Activated CD4-positive, alpha-beta T cell treated with anti-CD3 and anti-CD28 coated beads for 4 hours (primary cell): ENCODE measurements at places on chromosomes 11 and 22.
A peak's percentile ranks its signal among the peaks of the same experiment; 100 is the strongest.

DNA sequence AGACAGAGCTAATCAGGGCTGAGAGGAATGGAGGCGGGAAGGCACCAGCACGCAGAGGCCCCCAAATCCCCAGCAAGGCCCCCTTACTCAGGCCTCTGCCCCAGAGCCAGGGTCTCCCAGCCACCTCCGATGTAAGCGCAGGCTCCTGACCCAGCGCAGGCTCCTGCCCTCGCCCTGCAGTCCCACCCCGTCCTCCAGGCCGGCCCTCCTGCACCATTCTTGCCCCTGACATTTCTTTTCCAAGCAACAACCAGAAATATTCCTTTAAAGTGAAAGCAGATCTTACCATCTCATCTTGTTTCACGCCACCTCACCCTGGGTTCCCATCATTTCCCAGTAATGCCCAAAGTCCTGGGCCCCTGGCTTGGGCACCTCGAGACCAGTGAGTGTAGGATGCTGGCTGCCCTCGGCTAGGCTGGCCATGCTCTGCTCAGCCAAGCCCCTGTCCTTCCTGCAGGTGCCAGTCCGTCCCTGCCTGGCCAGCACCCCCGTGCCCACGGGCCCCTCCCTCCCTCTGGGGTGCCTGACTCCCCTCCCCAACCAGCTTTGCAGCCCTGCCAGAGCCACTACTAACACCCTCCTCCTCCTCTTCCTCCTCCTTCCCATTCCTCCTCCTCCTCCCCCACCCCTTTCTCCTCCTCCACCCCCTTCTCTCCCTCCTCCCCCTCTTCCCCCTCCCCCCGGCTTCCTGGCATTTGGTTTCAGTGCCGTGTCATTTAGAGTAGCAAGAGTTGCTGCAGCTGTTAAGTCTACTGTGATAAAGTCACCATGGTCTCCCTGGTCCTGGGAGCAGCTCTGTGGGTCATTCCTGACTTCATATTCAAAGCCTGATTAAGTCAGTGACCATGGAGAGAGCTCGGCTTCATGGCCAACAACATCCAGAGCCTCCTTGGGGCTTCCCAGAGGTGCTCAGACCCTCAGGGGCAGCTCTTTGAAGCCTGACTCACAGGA is 78.7 kb downstream of the PIWIL3 start:
- DNase-seq = no peak

- peak; percentile 41 for DNase-seq
Observed at GRCh38 chr11:103035791-103036434, 56.0 kb downstream of the DCUN1D5 start.

- no peak for DNase-seq
Observed at GRCh38 chr11:123152951-123153350, 42.1 kb downstream of the CLMP start.

DNA sequence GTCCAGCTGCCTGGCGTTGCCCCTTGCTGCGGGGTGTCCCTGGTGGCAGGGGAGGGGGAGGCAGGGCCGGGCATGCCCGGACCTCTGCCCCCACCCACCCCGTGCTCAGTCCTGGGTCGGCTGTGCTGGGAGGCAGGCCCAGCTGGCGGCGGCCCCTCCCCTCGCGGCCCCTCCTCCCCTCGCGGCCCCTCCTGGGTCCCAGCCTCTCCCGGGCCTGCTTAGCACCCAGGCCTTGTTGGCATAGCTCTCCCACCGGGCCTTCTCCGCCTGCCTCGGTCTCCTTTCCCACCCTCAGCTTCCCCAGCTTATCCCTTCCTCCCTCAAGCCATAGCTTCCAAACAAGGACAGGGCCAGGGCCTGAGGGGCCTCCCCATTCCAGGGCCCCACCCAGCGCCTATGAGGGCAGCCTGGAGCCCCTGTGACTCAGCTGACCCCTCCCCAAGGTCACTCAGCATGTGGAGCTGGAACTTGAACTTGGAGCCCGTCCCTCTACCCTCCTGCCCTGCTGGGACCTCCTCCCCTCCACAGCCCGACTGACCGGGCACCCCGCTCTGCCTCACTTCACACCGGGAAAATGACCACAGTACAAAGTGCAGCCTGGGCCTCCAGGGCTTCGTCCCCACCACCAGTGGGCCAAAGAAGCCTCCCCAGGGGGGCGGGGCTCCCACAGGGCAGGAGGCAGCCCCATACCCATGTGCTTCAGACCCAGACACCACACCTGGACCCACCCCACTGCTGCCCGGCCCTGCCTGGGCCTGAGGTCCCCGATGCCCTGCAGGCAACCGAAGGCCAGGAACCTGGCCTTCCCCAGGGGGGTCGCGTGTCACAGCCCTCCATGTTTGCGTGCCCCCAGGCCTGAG is 1.2 kb downstream of the EPS8L2 start:
- DNase-seq = no peak

DNA sequence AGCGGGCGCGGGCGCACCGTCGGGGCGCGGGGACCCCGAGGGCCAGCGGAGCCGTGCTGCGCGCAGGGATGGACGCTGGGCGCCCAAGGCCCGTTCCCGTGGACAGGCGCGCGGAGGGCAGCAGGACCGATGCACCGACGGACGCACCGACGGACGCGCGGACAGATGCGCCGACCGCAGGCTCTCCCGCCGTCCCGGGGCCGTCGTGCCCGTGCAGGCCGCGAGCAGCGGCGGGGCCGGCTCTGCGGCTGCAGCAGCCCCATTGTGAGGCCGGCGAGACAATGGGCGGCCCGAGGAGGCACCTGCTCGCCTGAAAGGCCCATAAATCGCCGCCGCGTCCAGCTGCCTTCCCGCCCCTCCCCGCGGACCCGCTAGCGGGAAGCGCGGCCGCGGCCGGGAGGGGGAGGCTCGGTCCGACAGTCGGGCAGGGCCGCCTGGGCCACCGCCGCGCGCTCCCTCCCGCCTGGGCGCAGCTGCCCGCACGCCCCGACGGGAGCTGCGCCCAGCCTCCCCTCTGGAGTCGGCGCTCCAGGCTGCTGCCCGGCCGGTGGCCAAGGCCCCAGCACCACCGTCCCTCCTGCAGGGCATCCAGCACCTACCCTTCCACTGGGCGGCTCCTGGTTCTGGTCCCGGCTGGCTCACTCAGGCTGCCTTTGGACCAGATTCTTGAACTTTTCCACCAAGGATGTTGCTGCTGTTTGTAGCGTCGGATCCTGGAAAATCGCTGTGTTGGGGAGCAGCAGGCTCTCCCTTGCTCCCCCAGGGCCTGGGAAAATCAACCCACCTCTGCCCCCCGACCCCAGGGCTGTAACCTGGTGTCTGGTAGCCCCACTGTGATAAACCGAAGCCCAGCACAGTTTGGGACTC is 15.8 kb downstream of the CDKN1C start:
- no peak for DNase-seq

DNA sequence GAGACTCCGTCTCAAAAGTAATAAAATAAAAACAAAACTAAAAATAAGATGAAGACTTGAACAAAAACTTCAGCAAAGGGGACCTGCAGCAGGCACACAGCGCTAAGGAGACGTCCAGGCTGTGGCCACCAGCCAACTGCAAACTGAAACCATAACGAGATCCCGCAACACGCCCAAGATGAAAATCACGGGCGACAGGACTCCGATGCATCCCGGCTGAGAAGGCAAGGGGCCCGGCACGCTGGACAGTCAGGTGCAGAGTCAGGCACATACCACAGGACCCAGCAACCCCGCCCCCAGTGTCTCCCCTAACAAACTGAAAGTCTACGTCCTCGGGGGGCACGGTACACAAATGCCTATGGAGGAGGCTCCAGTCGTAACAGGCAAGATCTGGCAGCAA is 9.2 kb downstream of the HRAS start:
- no peak for DNase-seq

GRCh38 chr11:58933661-58934060 is 5.6 kb upstream of the GLYATL1 start:
- no peak for DNase-seq
